ENCODE measurements at places on chromosomes 12 and 14.

DNA sequence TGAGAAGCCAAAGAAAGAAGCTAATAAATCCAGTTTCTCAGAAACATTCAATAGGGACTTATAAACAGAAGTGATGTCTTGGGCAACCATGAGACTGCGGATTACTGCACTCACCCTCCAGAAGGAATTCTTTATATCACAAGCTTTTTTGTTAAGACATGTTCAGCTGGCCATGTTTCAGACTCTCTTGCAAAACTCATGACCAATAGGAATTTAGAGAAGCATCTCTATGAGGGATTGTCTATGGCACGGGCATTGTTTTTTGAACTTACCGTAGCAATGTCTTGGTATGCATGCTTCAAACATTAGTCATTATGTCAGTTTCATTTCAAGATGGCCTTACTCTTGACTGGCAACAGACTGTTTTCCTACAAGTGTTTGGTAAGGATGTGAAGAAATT is 15.5 kb upstream of the ZNF268 start:
- DNase-seq, result no peak

GRCh38 chr14:51307551-51307950 is 67.5 kb downstream of the TMX1 start:
- no peak for DNase-seq

DNA sequence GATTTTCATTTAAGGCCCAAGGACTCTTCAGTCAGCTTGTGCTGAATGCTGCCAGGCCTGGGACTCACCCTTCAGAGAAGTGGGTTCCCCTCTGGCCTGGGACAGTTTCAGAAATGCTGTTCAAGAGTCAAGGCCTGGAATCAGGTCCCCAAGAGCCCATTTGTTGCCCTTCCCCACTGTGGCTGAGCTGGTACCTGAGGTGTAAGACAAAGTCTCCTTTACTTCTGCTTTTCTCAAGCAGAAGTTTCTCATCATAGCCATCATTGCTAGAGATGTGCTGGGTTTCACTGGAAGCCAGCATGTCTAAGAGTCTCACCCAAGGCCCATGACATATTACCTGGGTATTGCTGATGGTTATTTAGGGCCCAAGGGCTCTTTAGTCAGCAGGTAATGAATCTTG is 8.9 kb downstream of the FANCM start:
- no peak for DNase-seq

- DNase-seq, result no peak
Observed at GRCh38 chr12:65022421-65022820, 98.7 kb downstream of the WIF1 start.

DNA sequence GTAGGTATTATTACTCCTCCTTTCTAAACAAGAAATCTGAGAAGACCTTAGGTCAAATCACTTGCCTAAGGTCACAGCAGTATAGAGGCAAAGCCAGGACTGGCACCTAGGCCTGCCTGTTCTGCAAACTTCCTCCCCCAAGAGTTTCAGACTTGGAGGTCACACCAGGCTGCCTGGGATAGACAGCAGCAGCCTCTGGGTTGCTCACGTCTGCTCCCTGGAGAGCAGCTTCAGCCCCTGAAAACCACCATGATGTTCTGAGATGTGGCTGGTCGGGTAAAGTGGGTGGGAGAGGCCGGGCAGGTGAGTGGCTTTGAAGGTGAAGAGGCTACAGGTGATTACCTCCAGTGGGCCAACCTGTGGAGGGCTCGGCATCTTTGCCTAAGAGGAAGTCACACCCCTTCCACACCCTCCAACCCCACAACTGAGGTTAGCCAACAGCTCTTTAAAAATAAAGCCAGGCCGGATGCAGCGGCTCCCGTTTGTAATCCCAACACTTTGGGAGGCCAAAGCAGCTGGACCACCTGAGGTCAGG is 37.0 kb upstream of the PNMA1 start:
- no peak for DNase-seq

- DNase-seq, result peak; percentile 42
Observed at GRCh38 chr12:109134186-109134917, 18.0 kb downstream of the ACACB start.

DNA sequence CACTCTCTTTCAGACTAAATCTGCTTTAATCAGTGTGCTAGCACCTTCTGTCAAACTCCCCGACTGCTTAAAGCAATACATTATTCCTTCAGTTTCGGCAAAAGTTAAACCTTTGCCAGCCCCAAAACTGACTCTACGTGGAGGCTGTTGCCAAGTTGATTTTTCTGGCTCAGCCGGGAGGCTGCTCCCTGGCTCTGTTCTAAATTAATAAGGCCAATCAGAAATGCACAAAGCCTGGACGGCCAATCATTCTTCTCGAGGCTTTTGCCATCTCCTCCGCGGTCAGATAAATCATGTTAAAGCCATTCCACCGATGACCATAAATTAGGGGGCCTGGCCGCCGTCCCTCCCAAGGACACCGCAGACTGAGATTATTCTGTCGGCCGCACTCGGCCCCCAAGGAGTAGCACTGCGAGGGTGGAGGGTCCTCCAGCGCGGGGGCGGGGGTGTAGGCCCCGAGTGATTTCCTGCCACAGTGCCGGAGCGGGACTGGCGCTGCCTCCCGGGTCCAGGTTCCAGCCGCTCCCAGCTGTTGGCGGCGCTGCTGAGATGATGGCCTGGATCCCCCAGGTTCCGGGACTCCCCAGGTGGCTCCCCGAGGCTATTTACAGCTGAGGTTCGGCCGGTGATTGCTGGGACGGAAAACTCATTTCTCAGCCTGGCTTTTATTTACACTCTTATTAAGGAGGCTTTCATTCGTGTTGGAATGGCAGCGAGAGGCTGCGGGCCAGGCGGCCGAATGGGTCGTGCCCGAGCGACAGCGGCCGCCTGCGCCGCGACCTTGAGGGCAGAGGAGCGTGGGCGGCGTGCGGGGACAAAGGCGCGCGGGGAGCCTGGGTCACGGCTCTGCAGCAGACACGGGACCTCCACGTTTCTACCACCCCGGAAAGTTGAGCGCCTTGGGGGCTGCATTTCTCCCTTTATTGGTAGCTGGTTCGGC is 165.1 kb downstream of the MON2 start:
- DNase-seq, result peak; percentile 70

GRCh38 chr14:39015964-39016577 is 87.0 kb downstream of the SEC23A start:
- DNase-seq, result no peak

DNA sequence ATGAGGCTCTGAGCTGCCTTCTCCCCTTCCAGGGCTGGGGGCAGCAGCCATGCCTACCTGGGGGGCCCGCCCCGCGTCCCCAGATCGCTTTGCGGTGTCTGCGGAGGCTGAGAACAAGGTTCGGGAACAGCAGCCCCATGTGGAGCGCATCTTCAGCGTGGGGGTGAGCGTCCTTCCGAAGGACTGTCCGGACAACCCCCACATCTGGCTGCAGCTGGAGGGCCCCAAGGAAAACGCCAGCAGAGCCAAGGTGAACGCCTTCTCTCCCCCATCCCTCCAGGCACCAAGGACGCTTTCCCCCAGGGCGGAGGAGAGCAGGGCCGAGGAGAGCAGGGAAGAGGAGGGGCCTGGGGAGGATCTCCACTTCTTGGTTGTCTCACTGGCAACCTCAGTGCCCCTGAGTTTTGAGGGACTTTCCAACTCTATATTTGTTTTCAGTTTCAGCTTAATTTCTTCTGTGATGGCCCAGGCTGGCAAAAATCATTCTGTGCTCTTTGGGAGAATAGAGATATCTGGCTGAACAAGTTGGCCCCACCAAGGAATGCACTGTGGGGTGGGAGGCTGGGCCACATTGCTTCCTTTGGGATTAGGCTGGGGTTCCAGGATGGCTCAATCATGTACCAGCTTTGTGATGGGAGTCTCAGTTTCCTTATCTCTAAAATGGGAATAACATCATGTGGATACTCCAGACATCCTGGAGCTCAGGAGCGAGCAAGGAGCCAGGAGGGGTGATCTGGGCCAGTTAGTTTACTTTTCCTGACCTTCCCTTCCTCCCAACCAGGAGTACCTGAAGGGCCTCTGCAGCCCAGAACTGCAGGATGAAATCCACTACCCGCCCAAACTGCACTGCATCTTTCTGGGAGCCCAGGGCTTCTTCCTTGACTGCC is 1.2 kb downstream of the KHNYN start:
- peak; percentile 61 for DNase-seq

- DNase-seq, result no peak
Observed at GRCh38 chr14:55803873-55804553, 224.0 kb downstream of the KTN1 start.

- DNase-seq, result no peak
Observed at GRCh38 chr12:27618836-27619235, 77.4 kb upstream of the REP15 start.

DNA sequence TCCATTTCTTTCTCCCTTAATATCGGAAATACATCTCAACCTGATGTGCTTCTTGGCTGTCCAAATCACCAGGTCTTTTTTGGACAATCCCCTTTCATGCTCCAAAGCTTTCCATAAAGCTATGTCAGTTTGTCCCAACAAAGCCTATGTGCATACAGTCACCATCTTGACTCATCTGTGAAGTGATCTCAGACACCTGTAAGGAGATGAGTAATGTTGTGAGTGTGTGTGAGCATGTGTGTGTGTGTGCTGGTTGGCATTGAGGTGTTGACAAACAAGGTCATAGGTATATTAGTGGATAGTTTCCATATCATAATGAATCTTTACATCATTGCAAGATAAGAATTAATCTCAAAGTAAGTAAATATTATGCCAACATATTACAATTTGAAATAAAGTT is 1243.3 kb upstream of the SEL1L start:
- DNase-seq, result no peak

DNA sequence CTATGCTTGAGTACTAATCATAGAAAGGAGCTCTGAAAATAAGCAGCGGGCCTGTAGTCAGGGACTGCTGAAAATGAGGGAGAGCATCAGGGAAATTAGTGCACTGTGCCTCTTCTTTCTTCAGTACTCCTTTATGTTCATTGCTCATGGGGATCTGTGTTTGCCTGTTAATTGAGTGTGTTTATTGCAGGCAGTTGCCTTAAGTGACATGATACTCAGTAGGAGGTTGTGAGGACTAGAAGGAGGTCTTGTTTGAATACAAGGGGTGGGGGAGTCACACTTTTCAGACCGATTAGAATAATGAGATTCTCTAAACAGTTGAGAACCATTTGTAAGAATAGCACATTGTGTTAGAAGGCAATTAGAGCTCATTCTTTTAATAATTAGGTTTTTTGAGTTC is 102.6 kb upstream of the SLCO1C1 start:
- DNase-seq, result no peak

GRCh38 chr12:52710730-52711129 is 7.4 kb upstream of the KRT77 start:
- no peak for DNase-seq

GRCh38 chr12:100955139-100955538 is 160.6 kb downstream of the ANO4 start:
- peak; percentile 26 for DNase-seq

GRCh38 chr14:23828616-23829015 is 125.0 kb upstream of the DHRS4 start:
- DNase-seq, result no peak

GRCh38 chr12:11780521-11781101 is 131.1 kb downstream of the ETV6 start:
- DNase-seq, result no peak

- DNase-seq, result no peak
Observed at GRCh38 chr14:78469947-78470346, 299.8 kb downstream of the NRXN3 start.

- DNase-seq, result no peak
Observed at GRCh38 chr12:20985399-20985798, 145.6 kb upstream of the SLCO1B1 start.

DNA sequence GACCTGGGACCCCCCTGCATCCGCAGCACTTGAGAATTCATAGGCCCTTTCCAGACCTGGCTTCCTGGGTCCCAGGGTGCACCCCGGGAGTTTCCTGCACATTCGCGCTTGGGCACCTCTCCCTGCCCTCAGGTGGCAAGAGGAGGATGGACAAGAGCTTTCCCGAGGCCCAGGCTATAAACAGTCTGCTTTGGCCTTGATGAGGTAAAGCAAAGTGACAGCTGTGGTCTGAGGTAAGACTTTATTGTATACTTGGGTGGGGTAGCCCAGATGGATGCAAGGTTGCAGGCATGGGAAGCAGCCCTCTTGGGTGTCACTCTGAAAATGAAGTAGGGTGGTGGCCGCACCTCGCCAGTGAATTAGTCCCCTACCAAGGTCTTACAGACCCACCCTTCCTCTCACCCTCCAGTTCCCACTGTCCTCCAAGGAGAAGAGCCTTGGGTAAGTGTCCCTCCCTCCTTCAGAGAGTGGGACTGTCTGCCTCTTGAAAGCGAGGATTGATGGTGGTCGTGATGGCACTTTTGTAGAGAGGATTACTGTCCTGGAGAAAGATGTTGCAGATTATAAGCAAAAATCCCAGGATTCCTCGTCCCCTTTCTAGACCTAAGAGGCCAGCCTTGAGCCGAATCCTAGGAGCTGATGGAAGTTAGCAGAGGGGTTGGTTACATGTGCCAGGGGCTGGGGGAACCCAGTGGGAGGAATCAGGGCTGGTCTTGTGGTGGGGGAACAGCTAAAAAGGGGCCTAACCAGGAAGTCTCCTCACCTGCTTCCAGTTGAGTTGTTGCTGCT is 10.6 kb upstream of the CSAD start:
- DNase-seq, result no peak

DNA sequence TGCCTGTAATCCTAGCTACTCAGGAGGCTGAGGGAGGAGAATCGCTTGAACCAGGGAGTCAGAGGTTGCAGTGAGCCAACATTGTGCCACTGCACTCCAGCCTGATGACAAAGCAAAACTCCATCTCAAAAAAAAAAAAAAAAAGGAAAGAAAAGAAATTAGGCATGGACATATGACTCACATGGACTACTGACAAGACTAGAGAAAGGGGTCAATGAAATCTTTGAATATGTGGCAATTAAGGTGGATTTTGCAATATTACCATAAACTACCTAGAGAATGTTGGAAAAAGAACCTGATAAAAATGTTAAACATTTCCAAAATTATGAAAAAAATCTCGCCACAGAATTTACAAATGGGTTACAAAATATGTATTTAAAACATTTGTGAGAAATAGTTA is 873.6 kb downstream of the C12orf50 start:
- no peak for DNase-seq

GRCh38 chr14:61129168-61129745 is 148.2 kb downstream of the SLC38A6 start:
- DNase-seq, result no peak

DNA sequence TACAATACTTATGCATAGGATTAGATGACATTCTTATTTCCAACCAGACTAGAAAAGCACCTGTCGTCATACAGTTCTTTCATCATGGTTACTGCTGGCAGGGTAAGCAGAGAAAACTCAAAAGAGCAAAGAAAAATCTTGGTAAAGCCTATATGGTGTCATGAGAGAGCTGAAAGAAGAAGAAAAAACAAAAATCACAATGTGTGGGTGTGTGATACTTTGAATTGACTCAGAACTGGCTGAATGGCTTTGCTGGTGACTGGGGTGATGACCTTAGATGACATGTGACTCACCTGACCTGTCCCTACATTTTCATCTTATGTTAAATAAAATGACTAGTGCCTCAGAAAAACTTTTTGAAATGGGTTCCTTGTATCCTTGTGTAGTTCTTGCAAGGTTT is 278.1 kb upstream of the LMO3 start:
- DNase-seq, result no peak

GRCh38 chr12:112855375-112855774 is 51.4 kb upstream of the OAS1 start:
- DNase-seq, result no peak

- no peak for DNase-seq
Observed at GRCh38 chr12:573232-573631, 90.0 kb downstream of the NINJ2 start.

- DNase-seq, result no peak
Observed at GRCh38 chr12:59716043-59716442, 120.2 kb downstream of the SLC16A7 start.

- DNase-seq, result no peak
Observed at GRCh38 chr14:104547310-104547997, 32.1 kb upstream of the C14orf180 start.
